ENCODE measurements at places on chromosomes 4 and X. TPM values are rescaled to one million over a fixed set of nuclear protein-coding genes. Genes with fewer than 3 reads are reported as not detected.

Gene REPS2
- 7.1 TPM for polyA plus RNA-seq

Gene OPRPN
- polyA plus RNA-seq, result not detected

Gene MAGEA12
- polyA plus RNA-seq, result not detected

Gene USP51
- 3.5 TPM for polyA plus RNA-seq

Gene PLAC8
- polyA plus RNA-seq, result 1.1 TPM

Data from hindlimb muscle (tissue), 1 donor.